Kidney (tissue), 22 donors: ENCODE measurements at places on chromosomes 2 and 18. TPM values are rescaled to one million over a fixed set of nuclear protein-coding genes. Genes with fewer than 3 reads are reported as not detected.

Gene EVX2
- not detected for polyA plus RNA-seq

Gene SKOR2
- not detected for polyA plus RNA-seq

Gene EIF2AK2
- 6.4 TPM for polyA plus RNA-seq

Gene RFTN2
- 1.4 TPM for polyA plus RNA-seq

Gene TUBA4B
- polyA plus RNA-seq: 15.4 TPM

Gene PLEK
- 2.8 TPM for polyA plus RNA-seq

Gene LYG2
- not detected for polyA plus RNA-seq

Gene TEX44
- not detected for polyA plus RNA-seq

Gene LOXHD1
- not detected for polyA plus RNA-seq

Gene LBX2
- 1.5 TPM for polyA plus RNA-seq

Gene CHRND
- polyA plus RNA-seq: not detected

Gene TCF23
- not detected for polyA plus RNA-seq

Gene FKBP1B
- 19.8 TPM for polyA plus RNA-seq

Gene SCN3A
- polyA plus RNA-seq: 0.11 TPM

Gene COLEC12
- 1.3 TPM for polyA plus RNA-seq

Gene ANKRD29
- 5.2 TPM for polyA plus RNA-seq

Gene DNAH7
- 3.8 TPM for polyA plus RNA-seq

Gene RNU2-63P
- polyA plus RNA-seq: not detected

Gene RBKS
- polyA plus RNA-seq: 28.7 TPM

Gene ZNF516
- polyA plus RNA-seq: 6.7 TPM

Gene STPG4
- not detected for polyA plus RNA-seq

Gene GRP
- polyA plus RNA-seq: not detected

Gene MC4R
- not detected for polyA plus RNA-seq

Gene FAM228A
- polyA plus RNA-seq: 0.39 TPM

Gene DHRS9
- polyA plus RNA-seq: not detected

Gene C2orf80
- not detected for polyA plus RNA-seq

Gene EIPR1
- 37.8 TPM for polyA plus RNA-seq

Gene UBR3
- polyA plus RNA-seq: 10.2 TPM

Gene RSAD2
- polyA plus RNA-seq: 4.3 TPM

Gene TRIB2
- 29.6 TPM for polyA plus RNA-seq

Gene FSIP2
- polyA plus RNA-seq: 0.22 TPM

Gene ARHGAP28
- 4.6 TPM for polyA plus RNA-seq

Gene FER1L5
- 0.15 TPM for polyA plus RNA-seq

Gene ATP8B1
- 5.2 TPM for polyA plus RNA-seq

Gene DSG4
- not detected for polyA plus RNA-seq

Gene CCDC148
- 6.6 TPM for polyA plus RNA-seq

Gene PDIA6
- 190 TPM for polyA plus RNA-seq

Gene SERPINB4
- not detected for polyA plus RNA-seq

Gene ASB18
- not detected for polyA plus RNA-seq

Gene ELOA2
- not detected for polyA plus RNA-seq

Gene VWC2L
- not detected for polyA plus RNA-seq
